ENCODE measurements at places on chromosomes 12 and 14.

- no peak for DNase-seq
- H3K27me3 ChIP-seq: no peaks in the 10 kb centered on the region
- H3K36me3 ChIP-seq: no peaks in the 10 kb centered on the region
- no peak overlapping the region for H3K27ac ChIP-seq
- H3K4me3 ChIP-seq: no peak overlapping the region
Observed at GRCh38 chr12:76108356-76108755, 23.9 kb upstream of the NAP1L1 start.

GRCh38 chr12:106058256-106059182 lies 80.2 kb downstream of the NUAK1 start:
- H3K27me3 ChIP-seq: no peaks in the 10 kb centered on the region
- no peaks in the 10 kb centered on the region for H3K36me3 ChIP-seq
- no peak overlapping the region for H3K4me3 ChIP-seq
- no peak overlapping the region for H3K27ac ChIP-seq

GRCh38 chr12:51970904-51971646 lies 19.6 kb downstream of the ACVR1B start:
- no peak overlapping the region for H3K4me3 ChIP-seq
- H3K36me3 ChIP-seq: no peaks in the 10 kb centered on the region
- no peaks in the 10 kb centered on the region for H3K27me3 ChIP-seq
- DNase-seq: no peak
- H3K27ac ChIP-seq: no peak overlapping the region

DNA sequence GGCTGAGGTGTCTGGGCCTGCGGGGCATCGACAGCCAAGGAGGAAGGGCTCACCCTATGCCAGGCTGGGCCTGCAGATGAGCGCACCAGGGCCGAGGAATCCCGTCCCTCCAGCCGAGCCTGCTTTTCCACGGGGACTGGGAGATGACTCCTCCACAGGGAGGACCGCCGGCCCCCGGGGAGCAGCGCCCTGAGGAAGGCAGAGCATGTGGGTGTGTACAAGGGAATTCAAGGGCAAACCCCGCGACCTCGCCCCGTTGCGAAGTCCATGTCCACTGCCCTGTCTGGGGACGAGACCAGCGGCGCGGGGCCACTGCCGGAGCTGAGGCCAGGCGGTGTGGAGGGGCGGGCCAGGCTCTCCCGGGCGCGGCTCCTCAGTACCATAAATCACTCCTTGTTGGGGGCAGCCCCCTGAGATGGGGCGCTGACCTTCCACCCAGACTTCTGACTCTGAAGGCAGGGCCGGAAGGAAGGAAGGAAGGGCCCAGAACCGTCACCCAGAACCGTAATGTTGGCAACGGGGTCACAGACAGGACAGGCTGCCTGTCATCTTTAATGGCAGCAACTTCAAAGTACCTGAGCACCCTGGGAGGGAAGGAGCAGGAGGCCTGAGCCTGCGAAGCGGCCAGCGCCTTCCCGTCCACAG lies 52.5 kb downstream of the RNF34 start:
- peak overlapping the region; percentile 89 for H3K27ac ChIP-seq
- DNase-seq: peak; percentile 71
- peak overlapping the region; percentile 57 for H3K4me3 ChIP-seq
- no peaks in the 10 kb centered on the region for H3K27me3 ChIP-seq

Data from breast epithelium (tissue), 4 donors.